Right kidney (tissue), 9 donors: ENCODE measurements at places on chromosomes 3 and 15.

GRCh38 chr15:44144992-44145391, 50.1 kb downstream of the FRMD5 start:
- no peak for DNase-seq

- no peak for DNase-seq
Observed at GRCh38 chr3:65897766-65898165, 141.0 kb downstream of the MAGI1 start.

GRCh38 chr15:41782371-41783282, 8.3 kb downstream of the MAPKBP1 start:
- DNase-seq = no peak

DNA sequence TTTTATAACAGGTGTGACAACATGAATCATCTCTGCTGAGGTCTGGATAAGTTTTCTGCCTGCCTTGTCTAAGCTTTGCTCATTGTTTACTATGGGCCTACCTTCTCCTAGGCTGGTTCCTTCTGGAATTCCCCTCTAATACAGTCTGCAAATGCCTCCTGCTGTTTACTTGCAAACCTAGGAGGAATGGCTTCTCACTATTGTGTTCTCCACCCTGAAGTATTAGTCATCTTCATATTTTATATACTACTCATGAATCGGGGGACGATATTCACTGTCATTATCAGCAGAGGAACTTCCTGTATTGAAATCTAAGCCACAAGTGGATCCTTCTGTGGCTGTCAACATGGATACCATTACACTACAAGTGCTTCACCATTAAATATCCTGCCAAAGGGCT, 154.8 kb downstream of the PLCL2 start:
- no peak for DNase-seq

- no peak for DNase-seq
Observed at GRCh38 chr15:63447017-63447676, 57.2 kb upstream of the USP3 start.

- no peak for DNase-seq
Observed at GRCh38 chr3:149618151-149619123, 39.4 kb downstream of the WWTR1 start.

DNA sequence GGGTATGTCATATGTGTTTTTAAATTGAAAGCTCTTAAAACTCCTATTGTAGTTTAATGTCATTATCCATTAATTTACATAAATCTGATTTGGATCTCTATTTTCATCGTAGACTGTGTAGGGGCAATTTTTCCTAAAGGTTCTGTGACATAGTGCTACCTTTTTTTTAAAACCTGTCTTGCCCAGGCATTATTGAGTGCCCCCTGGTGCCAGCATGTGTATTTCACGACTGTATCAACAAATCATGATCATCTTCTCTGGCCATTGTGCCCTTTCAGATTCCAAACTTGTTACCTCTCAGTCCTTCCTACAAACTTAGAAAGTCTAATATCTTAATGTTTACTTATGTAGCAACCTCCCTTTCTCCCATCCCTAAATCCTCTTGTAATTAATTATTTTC, 97.2 kb upstream of the FLNB start:
- DNase-seq = no peak

DNA sequence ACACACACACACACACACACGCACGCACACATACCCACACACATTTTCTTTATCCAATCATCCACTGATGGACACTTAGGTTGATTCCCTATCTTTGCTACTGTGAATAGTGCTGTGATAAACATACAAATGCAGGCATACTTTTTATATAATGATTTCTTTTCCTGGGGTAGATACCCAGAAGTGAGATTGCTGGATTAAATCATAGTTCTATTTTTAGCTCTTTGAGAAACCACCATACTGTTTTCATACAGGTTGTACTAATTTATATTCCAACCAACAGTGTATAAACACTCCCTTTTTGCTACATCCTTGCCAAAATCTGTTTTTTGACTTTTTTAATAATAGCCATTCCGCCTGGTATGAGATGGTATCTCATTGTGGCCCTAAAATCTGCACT, 94.5 kb upstream of the GK5 start:
- DNase-seq = no peak

DNA sequence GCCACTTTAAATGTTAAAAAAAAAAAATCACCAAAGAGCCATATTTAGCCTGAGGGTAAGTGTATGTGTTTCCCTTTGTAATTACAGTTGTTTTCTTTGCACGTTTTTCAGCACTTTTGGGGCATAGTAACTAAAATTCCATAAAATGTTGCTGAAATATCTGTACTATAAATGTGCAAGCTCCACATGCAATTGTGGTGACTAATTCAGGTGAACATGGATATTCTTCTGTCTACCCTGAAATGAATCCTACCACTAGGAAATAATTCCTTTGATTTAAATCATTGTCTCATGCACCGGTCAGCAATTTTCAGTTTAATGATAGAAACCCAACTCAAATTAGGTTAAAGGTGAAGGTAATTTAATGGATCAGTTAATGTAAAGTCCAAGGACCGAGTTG, 13.1 kb upstream of the TFG start:
- no peak for DNase-seq

DNA sequence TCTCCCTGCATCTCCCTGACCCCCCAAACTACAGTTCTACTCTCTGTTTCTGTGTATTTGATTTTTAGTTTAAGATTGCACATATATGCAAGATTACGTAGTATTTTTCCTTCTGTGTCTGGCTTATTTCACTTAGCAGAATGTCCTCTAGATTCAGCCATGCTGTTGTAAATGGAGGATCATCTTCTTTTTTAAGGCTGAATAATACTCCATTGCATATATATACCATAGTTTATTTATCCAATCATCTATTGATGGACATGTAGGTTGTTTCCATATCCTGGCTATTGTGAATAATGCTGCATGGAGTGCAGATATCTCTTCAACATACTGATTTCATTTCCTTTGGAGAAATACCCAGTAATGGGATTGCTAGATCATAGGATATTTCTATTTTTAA, 70.8 kb downstream of the RFTN1 start:
- DNase-seq = no peak

DNA sequence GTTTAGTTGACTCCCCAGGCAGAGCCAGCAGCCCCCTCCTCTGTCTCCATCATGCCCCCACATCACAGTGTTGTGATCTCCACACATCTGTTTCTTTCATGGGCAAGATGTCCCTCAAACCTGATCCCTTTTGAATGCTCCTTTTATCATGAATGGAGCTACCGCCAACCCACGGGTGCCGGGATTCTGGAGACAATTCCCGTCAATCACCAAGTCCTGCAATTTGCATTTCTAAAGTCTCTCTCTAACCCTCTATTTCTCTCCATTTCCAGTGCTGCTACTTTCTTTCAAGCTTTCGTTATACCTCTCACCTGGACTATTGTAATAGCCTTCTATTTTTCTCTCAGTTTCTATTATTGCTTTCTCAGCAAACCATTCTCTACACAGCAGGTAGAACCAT, 89.7 kb upstream of the CCNL1 start:
- no peak for DNase-seq

DNA sequence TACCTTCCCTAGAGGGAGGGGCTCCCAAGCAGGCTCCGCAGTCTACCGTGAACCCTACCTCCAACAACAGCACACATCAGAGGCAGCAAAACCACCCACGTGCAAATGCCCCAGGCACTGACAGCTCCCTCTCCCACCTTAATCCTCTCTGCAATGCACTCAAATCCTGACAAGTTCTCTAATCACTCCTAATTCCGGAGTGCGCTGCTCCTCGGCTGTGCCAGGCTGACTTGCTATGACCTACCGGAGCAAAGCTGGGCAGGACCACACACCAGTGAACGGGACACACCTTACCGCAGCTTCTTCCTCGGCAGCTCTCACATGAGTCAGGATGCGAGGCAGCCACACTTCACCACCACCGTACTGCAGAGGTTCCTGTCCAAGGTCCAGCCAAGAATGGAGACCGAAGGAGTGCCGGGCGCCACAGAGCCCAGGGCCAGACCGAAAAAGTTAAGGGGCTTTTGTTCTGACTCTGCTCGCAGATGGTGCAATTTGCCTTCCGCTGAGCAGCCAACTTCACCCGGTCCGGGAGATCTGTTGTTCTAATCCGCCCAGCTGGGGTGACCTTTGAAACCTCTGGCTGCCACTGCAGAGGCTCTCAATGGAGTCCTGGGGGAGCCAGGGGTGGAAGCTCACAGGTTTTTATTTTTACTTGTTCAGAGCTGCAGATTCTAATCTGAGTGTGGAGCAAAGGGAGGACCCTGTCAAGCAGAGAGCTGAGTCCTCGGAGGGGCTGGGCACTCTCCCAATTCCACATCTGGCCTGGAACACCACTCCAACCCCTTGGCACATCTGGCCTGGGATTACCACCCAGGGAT, 84.4 kb downstream of the MYLK start:
- peak; percentile 33 for DNase-seq

- DNase-seq = no peak
Observed at GRCh38 chr3:194274424-194275085, 76.6 kb downstream of the CPN2 start.

GRCh38 chr3:51384055-51384725, 901 bp upstream of the MANF start:
- no peak for DNase-seq

- no peak for DNase-seq
Observed at GRCh38 chr3:173465112-173465511, 67.6 kb downstream of the NLGN1 start.

GRCh38 chr3:47782446-47783308, 984 bp upstream of the SMARCC1 start:
- DNase-seq = no peak

DNA sequence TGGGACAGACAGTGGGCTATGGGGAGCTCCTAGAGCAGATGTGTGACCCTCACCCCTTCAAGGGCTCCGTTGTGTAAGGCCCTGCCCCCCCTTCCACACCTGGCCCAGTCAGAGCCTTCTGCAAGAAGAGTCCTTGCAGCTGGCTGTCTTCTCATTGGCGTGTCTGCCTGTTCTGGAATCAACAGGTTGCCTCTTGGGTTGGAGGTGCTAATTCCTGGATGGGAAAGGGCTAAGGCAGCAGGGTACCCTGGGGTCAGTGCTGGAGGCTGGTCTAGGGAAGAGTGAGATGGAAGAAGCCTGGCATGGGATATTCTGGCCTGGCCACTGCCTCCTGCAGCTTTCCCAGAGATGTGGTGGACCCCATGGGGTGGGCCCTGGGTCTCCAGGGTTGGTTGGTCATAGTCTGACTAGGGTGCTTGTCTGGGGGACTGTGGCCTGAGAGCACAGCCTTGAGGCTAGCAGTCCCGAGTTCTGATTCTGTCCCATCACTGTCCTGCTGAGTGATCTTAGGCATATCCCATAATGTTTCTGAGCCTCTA, 5.1 kb downstream of the TEX264 start:
- no peak for DNase-seq

- DNase-seq = no peak
Observed at GRCh38 chr3:177237206-177237605, 39.9 kb upstream of the TBL1XR1 start.

- DNase-seq = no peak
Observed at GRCh38 chr3:105950881-105951600, 82.2 kb upstream of the CBLB start.
